ENCODE measurements at places on chromosomes 12 and 14.

DNA sequence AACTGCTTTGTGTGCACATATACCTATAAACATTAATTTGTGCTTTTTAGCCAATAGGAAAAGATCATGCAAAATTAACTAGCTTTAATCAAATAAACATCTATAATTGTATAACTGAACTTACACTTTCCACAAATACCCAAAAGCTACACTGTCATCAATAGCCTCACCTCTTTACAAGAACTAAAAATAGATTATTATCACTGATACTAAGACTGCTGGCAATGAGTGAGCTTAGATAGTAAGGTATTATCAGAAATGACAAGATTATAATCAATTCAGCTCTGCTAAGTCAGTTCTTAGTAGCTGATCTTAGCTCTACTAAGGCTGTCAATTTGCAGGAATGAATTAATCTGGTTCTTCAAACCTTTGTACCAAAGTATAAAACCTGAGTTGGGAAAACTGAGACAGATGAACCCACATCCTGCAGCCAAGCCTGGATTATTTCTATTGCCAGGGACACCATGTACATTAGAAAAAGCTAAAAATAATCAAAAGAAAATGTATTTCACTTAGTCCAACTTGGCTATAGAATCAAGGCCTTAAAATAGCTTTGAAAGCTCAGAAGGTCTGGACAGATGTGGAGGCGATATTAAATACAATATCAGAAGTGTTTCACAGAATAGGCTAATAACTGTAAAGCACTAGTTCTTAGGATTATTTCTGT lies 5.2 kb downstream of the FKBP3 start:
- DNase-seq = no peak

- no peak for DNase-seq
Observed at GRCh38 chr12:24561882-24562770, 386.8 kb downstream of the BCAT1 start.

DNA sequence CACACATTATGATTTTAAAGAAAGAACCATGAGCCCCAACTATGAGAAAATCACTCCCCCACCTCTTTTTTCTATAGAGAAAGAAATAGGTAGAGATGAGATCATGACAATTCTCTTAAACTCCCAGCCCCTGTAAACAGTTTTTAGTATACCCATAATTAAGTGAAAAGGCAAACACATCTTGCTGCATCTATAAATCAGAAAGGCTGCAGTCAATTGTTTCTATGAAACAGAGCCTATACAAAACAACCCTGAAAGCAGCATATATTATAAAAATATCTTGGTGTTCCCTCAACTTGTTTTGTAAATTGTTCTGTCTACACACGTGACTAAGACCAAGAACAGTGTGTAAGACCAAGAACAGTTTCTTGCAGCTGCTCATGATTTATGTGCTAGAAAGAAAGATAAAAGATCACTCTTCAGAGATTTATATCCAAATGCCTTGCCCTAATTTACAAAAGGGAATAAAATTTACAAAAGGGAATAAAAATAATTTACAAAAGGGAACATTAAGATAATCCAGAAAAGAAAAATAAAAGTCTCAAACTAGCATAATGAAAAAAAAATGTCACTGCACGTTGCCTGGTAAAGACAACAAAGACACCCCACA lies 4.8 kb downstream of the KITLG start:
- no peak for DNase-seq

- DNase-seq = no peak
Observed at GRCh38 chr12:42582050-42582449, 7.5 kb downstream of the PRICKLE1 start.

- DNase-seq = no peak
Observed at GRCh38 chr14:63460680-63461369, 82.4 kb downstream of the PPP2R5E start.

DNA sequence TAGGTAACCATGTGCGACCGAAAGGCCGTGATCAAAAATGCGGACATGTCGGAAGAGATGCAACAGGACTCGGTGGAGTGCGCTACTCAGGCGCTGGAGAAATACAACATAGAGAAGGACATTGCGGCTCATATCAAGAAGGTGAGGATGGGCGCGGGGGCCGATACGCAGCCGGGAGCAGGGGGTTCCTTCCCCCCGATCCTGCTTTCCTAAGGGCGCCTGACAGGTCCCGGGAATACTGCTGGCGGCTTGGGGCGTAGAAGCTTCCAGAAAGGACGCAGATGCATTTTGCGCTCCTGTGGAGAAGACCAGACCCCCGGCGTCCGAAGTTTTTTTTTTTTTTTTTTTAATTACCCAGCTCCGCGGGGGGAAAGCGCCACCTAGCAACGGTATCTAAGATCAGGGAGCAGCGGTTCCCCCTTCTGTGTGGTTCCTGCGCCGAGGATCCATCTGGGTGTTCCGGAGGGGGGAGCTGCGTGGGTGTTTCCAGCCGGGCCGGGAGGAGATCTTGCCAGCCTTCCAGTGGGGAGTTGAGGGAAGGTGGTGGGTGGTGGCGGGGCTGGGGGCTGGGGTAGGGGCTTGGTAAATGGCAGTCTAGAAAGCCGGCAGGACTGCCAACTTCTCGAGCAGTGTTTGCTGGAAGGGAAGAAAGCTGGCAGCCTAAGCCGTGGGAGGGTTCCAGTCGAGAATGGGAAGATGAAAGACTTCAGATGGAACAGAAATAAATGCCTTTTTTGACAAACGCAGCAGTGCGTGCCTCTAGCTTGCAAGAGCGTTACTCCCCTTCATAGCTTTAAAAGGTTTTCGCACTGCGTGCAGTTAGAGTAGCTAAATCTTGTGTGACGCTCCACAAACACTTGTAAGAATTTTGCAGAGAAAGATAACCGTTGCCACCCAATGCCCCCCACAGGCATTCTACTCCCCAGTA lies 764 bp downstream of the DYNLL1 start:
- DNase-seq = peak; percentile 55

DNA sequence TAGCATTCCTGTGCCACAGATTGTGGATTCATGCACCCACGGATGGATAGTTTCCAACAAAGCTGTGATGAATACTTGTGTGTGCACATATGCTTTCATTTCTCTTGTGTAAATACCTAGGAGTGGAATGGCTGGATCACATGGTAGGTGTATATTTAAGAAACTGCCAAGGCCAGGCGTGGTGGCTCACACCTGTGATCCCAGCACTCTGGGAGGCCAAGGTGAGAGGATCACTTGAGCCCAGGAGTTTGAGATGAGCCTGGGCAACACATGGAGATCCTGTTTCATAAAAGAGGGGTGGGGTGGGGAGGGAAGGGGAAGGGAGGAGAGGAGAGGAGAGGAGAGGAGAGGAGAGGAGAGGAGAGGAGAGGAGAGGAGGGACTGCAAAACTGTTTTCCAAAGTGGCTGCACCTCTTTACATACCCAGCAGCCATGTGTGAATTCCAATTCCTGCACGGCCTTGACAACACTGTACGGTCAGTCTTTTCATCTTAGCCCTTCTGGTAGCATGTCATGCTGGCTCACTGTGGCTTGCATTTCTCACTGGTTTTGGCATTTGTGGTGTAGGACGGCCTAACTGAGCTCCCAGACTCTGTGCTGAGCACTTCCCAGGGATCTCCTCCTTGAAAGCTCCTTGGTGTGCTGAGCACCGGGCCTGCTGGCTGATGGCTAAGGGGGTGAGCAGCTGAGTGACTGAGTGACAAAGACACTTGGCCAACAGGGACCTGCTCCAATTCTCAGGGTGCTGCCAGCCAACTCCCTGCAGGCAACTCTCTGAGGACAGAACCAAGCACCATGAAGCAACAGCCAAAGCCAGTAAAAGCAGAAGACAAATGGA lies 27.9 kb downstream of the SYNE3 start:
- no peak for DNase-seq

DNA sequence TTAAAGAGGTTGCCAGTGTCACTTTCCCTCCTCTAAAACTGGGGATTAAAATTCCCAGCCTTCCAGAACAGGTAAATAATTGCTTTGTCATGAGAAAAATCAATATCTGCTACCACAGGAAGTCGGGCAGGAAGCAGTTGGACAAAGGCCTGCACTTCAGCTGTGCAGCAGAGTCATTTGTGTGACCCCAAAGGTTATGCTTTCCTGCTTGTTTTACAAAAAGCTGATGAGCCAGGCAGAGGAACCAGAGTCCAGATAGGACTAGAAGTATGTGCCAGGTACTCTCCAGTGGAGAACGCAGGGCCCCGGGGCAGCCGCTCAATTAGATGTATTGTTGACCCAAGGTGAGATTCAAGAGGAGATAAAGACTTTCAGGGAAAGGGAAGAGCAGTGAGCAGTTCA lies 117.1 kb upstream of the FRMD6 start:
- DNase-seq = no peak

- DNase-seq = no peak
Observed at GRCh38 chr12:93729934-93730333, 52.8 kb downstream of the CRADD start.

- DNase-seq = no peak
Observed at GRCh38 chr12:57983146-57983857, 41.9 kb downstream of the ATP23 start.

Data from stimulated activated CD4-positive, alpha-beta T cell treated with anti-CD3 and anti-CD28 coated beads, Interleukin-2, amount 100 ng/mL, for 24 hours (primary cell).